ENCODE measurements at places on chromosomes 16 and 17.

- no peak for DNase-seq
Measured at GRCh38 chr17:65297384-65297783, 160.2 kb downstream of the RGS9 start.

DNA sequence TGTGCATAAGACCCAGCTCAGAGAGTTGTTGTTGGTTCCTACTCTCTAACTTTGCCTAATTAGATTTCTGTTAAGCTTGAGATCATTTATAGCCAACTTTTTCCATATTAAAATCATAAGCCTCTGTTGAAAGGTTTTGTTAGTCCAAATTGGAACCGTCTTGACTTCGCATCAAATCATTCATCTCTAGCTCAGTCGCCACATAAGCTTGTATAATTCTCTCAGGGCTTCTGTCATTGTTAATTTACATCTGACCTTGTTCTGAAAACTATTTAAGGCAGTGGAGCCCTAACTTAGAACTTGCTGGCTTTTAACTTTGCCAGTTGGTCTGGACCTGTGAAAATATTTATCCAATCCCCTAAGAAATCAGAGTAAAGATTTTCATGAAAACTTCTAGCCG, 107.2 kb downstream of the PITPNC1 start:
- no peak for DNase-seq

GRCh38 chr16:71276589-71277334, 12.4 kb downstream of the CMTR2 start:
- no peak for DNase-seq

- DNase-seq, result no peak
Measured at GRCh38 chr16:56777001-56777400, 47.1 kb downstream of the NUP93 start.

- no peak for DNase-seq
Measured at GRCh38 chr17:13568582-13569397, 32.9 kb downstream of the HS3ST3A1 start.

GRCh38 chr17:38556239-38556638, 49.5 kb downstream of the SRCIN1 start:
- no peak for DNase-seq

Measured in NCI-H1105 treated with DMSO at 0.1 percent for 48 hours (cell line).